ENCODE measurements at places on chromosomes 12 and 14.

GRCh38 chr12:70960484-70960883, 39.9 kb upstream of the PTPRR start:
- DNase-seq, result no peak

DNA sequence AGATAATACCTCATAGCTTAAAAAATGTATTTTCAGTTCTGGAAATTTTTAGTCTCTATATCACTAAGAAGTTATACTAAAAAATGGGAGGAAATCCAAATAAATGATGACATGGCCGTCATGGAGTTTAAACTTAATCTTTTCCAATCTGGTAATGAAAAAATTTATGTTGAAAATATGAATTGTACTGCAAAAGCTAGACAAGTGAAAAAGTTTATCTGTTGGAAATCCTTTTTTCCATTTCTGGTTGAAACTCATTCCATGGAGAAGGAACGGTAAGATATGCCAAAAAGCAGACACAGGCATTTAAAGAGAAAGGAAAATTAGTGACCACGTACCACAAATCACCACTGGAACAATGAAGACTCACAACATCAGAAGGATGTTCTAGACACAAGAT, 314.2 kb upstream of the PRICKLE1 start:
- no peak for DNase-seq

DNA sequence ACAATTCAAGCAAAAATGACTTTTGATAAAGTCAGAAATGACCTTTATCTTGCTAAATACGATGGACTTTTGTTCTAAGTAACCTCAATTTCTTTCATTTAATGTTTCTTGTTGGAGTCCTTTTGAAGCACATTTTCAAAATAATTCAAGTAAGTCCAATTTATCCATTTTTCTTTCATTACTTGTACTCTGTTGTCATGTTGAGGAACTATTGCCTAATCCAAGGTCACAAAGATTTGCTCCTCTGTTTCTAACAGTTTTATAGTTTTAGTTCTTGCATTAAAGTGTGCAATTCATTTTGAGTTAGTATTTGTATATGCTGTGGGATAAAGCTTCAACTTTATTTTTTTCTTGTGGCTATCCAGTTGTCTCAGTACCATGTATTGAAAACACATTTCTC, 66.7 kb downstream of the CCER1 start:
- DNase-seq, result no peak

DNA sequence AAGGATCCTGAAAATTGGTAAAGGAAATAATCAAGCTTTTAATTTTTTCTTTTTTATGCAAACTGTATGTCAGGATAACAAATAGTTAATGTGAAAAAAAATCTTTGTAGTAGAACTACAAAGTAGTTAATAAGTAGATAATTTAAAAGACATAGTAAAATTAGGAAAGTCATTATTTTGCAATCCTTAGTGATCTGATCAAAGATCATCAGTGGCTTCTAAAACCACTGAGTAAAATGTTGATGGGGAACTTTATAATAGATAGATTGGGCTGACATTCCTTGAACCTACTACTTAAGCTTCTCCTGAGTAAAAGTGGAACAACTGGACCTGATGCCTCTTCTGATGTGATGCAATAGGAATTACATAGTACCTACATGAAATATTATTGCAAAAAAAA, 119.0 kb upstream of the TMTC2 start:
- no peak for DNase-seq

DNA sequence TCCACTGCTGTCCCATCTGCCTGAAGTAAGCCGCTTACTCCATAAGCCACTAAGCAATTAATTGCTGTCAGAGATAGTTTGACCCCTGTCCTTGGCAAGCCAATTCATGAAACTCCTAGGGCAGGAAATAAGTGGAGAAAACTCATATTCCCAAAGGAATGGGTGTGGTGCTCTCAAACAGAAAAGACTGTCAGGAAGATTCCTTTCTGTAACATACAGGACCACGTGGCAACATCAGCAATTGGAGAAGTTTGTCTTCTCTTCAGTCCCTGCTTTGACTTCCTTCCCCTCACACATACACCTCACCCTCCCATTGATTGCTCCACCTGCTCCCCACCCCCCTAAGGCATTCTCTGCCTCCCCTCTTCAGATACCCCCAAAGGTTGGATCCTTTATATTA, 36.2 kb upstream of the MDM1 start:
- DNase-seq, result no peak

- DNase-seq, result no peak
Measured at GRCh38 chr12:95802482-95803270, 12.1 kb upstream of the NTN4 start.

DNA sequence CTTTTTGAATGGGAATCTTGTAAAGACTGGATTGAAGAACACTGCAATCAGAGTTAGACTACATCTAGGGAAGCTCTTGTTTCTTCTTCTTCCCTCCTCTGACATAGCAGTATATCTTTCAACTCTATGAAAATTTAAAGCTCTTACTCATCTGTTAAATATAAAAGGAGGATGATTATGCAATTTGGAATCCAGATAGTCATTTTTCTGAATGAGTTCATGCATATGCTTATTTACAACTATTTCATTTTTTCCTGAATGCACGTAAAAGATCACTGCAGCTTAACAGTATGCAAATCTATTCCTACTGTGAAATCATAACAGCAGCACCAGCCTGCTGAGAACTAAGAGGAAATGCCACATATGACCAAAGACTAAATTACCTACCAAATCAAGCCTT, 133.5 kb upstream of the TMCC3 start:
- no peak for DNase-seq

DNA sequence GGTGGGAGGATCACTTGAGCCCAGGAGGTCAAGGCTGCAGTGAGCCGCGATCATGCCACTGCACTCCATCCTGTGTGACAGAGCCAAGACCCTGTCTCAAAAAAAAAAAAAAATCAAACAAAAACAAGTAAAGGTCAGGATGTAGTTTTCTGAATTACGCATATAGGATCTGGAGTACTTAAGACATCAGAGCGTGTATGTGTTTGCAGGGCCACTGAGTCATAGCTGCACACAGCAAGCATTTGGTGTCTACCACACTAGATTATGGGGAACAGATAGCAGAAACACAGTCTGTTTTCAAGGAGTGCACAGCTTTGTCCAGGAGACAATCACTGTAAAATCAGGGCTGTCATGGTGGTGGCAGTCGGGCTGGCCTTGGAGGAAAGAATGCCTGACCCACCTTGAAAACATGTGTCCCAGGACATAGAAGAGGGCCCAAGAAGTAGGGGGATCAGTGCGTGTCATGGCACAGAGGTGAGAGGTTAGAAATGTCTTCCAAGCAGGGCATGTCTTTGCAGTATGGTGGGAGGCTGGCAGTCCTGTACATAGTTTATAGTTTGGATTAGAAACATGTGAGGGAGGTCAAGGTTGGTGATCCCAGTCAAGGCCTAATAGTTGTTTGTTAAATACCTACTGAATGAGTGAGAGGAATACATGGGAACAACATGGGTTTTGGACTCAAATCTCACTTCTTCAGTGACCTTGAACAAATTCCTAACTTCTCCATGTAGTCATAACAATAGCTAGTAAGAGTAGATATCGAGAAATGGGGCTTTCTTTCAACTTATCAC, 23.6 kb upstream of the C12orf71 start:
- no peak for DNase-seq

GRCh38 chr14:56081139-56081538, 37.1 kb upstream of the PELI2 start:
- no peak for DNase-seq
